ENCODE measurements at places on chromosomes 12 and 14. TPM values are rescaled to one million over a fixed set of nuclear protein-coding genes. Genes with fewer than 3 reads are reported as not detected.

- no peak for DNase-seq
Measured at GRCh38 chr14:92987713-92988510, 65.0 kb downstream of the CHGA start.

DNA sequence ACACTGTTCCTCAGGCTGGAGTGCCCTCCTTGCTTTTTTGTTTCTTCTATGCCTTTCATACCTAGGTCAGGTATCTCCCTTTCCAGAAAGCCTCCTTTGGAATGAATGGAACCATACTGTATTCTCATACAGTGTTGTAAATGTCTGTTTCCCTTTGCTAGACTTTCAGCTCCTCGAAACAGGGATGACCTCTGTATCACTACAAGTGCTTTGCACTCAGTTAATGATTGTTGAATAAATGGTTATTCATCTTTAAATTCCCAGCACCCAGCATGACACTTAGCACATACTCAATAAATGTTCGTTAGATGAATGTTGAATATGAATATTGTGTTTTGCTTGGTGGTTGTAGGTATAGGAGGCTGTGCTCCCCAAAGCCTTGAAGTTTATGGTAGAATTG, 5.9 kb upstream of the TULP3 start:
- DNase-seq: no peak

GRCh38 chr14:74630881-74631690, 19.0 kb upstream of the LTBP2 start:
- DNase-seq: no peak

DNA sequence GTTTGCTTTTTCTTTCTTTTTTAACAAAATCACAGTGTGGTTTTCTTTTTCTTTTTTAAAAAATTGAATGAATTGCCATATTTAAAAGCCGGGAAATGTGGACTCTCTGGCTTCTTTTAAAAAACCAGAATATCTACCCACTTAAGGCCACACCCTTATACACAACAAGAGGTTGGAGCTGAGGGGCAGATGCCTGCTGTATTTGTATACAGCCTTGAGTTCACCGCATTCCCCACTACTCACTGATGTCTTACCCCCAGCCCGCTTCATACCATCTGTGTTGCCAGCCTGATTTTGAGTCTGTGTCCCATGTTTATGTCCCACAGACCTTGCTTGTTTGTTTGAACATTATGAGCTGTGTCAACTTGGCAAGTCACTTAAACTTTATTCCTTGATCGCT, 14.3 kb downstream of the JDP2 start:
- DNase-seq: no peak

DNA sequence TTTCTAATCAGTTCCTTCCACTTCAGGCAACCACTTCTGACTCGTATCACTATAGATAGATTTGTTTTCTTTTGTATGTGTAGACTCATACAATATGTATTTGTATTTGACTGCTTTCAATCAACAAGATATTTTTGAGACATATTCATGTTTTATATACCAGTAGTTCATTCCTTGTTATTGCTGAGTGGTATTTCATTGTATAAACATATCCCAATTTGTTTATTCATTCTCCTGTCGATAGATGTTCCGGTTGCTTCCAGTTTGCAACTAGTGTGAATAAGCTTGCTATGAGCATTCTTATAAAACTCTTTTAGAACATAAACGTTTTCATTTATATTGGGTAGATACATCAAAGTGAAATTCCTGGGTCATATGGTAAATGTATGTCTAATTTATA, 119.2 kb downstream of the FIGNL2 start:
- no peak for DNase-seq

DNA sequence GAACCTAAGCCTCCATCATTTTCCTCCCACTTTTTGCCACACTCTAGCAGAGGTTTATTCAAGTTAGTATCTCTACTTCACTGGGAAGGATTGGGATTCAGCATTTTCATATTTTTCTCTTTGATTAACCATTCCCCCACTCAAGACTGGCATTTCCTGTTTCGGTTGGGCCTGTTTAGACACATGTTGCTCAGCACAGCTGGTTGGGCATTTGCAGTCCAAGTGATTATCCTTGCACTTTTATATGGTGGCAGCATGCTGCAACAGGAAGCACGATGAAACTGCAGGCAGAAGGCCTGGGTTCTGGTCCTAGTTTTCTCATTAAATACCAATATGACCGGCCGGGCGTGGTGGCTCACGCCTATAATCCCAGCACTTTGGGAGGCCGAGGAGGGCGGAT, 182.9 kb upstream of the GRIN2B start:
- DNase-seq: no peak

GRCh38 chr12:120381752-120382419, 12.9 kb upstream of the MSI1 start:
- no peak for DNase-seq

DNA sequence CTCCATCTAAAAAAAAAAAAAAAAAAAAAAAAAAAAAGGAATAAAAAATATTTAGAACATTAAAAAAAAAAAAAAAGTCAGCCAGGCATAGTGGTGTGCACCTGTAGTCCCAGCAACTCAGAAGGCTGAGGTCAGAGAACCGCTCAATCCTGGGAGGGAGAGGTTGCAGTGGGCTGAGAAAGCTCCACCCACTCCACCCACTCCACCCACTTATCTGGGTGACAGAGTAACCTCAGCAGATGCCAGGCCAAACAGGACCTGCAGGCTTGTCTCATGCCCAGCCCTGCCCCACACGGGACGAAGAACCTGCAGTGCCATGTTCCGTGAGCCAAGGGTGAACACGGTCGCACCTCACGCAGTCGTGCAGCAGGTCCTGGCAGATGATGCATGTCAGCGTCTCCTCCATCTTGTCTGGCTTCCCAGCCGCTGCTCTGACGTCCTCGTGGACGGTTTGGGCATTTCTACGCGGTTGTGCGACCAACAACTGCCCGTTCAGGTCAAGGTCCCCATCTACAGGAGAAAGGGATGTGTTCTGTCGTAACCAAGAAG, 28.6 kb downstream of the CHFR start:
- DNase-seq: no peak

DNA sequence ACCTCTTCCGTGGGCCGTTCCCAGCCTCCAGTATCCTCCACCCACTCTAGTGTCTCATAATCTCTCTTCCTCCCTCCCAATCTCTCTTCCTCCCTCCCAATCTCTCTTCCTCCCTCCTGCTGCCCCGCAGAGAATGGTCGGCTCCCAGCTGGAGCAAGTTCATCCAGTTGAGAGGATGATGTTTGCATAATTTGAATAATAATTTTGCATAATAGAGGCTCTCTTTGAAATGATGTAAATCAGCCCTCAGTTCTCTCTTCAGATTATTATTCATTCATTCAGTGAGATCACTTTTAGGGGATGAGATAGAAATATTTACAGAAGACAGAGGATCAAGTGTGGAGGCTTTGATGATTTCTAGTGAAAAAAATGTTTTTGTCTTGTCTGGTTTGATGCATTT, 125.0 kb downstream of the PTPN11 start:
- no peak for DNase-seq

- DNase-seq: no peak
Measured at GRCh38 chr14:85531587-85532373, 1.8 kb downstream of the FLRT2 start.

DNA sequence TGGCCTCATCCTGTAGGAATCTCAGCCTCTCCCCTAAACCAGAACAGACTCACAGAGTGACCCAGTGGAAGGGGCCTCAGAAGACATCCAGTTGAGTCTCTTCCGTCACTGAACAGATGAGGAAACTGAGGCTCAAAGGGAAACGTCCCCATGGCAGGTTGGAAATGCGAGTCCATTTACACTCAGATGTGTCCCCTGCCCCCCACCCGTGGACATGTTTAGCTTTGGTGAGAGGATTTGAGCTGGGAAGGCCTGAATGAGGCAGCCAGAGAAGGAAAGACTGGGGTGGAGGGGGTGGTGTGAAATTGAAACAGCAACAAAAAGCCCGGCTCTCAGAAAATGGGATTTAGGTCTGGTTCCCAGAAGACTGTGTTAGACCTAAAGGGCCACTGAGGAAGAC, 1.7 kb downstream of the FAIM2 start:
- DNase-seq: no peak

- no peak for DNase-seq
Measured at GRCh38 chr12:59004456-59004855, 84.2 kb upstream of the LRIG3 start.

DNA sequence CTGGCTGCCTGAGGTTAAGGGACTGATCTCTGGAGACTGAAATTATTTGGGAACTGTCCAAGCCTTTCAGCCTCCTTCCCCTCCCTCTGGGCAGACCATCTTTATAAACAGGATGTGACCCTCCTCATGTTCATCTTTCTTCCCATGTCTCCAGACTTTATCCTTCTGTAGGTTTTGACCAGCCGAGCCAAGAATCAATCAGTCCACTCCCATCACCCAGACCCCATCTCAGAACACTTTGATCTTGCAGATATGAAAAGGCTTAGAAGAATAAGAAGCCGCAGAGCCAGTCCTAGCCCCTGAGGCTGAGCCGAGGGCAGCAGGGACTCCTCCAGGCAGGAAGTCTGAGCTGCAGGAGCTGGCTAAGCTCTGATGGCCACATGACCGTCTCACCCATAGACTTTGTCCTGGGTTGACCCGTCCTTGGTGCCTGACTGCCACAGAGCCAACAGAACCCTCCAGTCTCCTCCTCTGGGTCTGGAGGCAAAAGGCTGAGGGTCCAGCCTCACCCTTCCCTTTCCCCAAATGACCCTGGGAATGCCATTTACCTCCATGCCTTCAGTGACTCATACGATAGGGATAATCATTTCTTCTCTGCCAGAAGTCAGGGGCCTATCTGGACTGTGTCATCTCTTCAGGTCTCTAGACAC, 1.6 kb downstream of the KRT71 start:
- no peak for DNase-seq

DNA sequence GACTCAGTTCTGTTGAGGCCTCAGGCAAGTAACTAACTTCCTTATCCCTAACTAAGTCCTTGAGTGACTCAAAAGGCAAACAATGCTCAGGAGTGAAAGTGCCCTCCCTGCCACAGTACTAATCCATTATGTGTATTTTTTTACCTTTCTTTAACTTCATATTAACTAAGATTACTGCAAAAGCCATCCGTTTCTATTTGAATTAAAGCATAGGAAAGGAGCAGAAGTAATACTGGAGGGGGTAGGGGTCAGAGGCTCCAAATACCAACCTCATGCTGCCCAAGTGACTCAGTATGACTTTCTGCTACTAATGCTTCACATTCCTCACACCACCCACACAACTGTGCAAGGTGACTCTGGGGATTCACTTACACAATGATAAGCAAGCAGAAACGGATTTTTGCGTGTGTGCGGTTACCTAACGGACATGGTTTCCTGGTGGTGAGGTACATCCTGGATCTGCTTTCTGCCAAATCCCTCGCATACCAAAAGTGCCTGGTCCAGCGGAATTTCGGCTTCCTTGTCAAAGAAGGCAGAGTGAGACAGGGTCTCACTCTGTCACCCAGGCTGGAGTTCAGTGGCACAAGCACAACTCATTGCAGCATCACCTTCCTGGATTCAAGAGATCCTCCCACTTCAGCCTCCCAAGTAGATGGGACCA, 25.1 kb downstream of the MOK start:
- no peak for DNase-seq

DNA sequence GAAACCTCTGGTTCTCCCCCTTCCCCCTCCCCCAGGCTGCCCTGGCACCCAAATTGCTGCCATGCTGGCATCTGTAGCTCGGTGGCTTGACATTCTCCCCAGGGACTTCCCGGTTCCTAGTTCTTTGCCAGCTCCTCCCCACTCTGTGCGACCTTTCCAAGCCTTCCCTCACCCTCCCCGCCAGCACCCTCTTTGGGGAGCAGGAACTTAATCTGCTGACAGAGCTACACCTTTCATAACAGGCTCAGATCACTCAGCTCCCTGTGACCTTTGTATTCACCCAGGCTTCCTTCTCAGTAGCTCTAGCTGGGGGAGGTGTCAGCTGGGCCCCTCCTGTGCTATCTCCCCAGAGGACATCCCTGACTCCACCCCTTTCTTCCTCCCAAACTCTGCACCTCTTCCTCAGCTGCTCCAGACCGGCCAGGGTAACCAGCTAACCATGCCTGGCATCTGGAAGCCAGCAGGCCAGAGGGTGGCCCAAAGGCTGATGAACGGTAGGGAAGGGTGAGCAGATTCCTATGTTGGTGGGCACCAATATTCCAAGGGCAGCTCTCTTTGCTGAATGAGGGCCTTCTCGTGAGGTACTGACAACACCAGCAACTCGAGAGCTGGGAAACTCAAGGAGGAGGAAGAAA, 1.8 kb upstream of the COX14 start:
- no peak for DNase-seq

Gene PRH1
- total RNA-seq: 5.8 TPM

Gene ADAM21
- total RNA-seq: 0.09 TPM

Gene EMC9
- total RNA-seq: 30.2 TPM

Gene USP44
- 7.1 TPM for total RNA-seq

Gene MYF6
- total RNA-seq: not detected

Gene PTGER2
- total RNA-seq: 35.6 TPM

Gene BEST3
- not detected for total RNA-seq

Gene PAX9
- not detected for total RNA-seq

Gene GZMH
- 125 TPM for total RNA-seq

Gene PIANP
- 0.79 TPM for total RNA-seq

Measured in CD8-positive, alpha-beta memory T cell (primary cell).